Stimulated activated CD4-positive, alpha-beta T cell treated with anti-CD3 and anti-CD28 coated beads, Interleukin-1b, Interleukin-23, amount 100 ng/mL, for 1 hour (primary cell): ENCODE measurements at places on chromosomes 7 and 10.

GRCh38 chr7:75985009-75985517 lies 9.3 kb downstream of the TMEM120A start:
- no peak for DNase-seq

GRCh38 chr10:22321156-22321923 lies 441 bp downstream of the BMI1 start:
- no peak for DNase-seq

DNA sequence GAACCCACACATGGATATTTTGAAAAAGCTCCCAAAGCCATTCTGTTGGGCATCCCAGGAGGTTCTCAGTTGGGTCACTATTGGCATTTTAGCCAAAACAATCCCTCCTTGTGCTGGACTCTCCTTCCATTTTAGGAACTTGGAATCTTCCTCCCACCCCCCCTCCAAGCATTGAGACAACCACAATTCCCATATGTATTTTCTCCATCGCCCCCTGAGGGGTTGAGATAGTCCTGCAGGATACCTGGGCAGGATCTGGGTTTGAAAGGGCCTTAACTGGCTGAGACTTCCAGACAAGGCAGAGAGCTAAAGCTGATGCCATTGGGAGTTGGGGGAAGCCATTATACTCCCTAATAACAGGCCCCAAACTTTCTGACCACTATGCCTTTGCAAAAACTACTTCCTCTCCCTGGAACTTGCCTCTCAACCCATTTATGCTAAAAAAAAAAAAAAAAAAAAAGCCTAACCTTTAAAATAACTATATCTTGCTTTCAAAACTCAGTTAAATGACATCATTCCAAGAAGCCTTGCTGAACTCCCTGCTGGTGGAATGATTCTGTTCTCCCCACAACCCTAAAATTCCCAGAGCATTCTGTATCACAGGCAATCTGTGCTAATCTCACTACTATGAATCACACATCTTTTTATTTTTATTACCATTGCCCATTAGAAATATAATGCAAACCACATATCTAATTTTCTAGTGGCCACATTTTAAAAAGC lies 77.5 kb upstream of the PDE1C start:
- DNase-seq: no peak

DNA sequence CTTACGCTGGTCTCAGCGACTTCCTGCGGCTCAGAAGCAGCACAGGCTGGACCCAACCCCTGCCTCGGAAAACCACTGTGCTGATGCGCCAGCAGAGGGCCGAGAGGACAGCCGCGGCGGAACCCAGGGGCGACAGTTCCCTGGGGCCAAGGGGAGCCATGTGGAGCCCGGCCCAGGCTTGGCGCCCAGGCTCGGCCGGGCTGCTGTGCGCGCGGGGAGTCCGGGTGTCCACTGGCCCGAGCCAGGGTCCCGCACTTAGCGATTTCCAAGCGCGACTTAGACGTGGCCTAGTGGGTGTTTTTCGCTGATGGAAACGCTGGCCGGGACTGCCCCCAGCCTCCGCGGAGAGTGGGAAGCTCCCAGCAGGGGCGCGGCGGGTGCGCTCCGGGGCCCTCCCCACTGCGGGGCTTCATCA lies 18.6 kb upstream of the ZNF32 start:
- DNase-seq: no peak

DNA sequence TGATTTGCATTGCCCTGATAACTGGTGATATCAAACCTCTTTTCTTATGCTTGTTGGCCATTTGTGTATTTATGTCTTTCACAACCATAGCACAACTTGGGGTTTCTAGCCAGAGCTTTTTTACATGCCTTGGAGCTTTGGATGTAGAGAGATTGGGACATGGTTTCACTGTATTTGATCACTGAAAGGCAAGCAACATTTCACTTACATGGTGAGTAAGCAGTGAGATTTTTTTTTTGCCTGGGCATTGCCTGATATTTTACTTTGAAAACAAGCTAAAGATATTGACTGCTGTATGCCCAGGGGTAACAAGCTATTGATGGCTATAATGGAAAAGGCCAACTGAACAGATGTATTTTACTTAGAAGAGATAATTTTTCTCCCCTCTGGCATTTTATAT lies 259.0 kb downstream of the PHTF2 start:
- no peak for DNase-seq
